Fibroblast of skin of abdomen (primary cell): ENCODE measurements at places on chromosomes 12 and 14.

- peak; percentile 81 for DNase-seq
Observed at GRCh38 chr14:60565211-60565610, 56.3 kb downstream of the SIX6 start.

GRCh38 chr14:96267336-96267735 lies 11.3 kb downstream of the BDKRB1 start:
- DNase-seq: peak; percentile 89

DNA sequence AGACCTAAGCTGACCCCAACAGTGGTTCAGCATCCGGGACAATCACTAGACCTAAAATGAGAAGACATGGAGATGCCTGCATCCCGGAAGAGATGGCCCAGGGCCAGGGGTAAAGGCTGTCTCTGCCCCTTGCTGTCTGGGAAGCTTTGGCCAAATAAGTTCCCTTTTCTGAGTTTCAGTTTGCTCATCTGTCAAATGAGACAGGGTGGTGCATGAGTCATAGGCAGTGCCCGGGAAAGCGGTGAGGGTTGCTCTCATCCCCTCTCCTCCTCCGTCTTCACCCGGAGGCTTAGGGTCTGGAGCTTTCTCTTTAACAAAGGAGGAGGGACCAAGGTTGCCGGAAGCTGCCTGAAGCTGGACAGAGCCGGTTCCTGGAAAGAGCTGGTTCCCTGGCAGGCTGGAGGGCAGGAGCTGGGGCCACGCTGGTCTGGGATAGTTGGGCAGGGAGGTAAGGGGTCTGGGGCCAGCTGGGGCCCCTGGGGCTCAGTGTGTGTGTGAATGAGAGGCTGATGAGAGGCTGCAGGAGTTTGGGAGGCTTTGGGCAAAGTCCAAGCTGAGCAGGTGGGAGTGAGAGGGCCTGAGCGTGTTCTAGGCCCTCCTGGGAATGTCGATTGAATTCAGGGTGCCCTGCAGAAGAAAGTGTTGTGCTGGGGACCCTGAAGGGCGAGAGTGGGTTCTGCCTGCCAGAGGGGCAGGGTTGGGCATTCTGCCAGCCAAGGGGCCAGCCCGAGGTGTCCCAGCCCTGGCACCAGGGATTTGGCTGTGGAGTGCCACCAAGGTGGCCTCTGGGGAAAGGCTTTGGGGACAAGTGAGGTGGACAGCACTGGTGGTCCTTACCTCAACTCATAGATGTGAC lies at the start of gene SDSL:
TSS of gene SDSL (plus strand) at position 351 of the 856 bp plus-strand sequence. CDS start 5,603 bp downstream, outside the sequence.
- DNase-seq: peak; percentile 77

DNA sequence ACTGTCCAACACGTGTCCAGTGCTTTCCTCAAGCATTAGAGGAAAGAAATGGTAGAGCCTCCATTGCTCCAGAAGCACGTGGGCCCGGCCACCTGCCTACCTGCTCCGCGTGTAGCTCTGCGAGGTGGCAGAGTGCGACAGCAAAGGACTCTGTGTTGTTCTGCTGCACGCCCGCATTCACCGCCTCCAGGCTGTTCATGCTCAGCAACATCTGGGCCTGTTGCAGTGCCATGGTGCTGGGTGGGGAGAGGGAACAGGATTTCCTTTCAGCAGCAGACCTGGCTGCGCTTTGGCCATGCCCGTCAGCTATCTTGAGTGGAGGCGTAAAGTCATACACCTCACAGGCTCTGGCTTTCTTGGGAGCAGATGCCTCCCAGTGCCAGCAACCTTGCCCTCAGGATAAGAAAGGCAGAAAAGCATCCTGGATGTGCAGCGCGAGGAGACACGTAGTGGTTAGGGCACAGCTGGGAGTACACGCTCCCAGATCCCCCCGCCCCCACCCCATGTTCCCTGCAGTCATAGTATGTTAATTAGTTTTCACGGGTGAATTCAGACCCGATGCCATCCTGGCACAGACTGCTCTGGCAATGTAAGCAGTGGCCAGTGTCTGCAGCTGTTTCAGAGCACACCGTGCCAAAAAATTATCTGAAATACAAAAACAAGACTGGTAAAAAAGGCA lies 25.1 kb downstream of the ANAPC5 start:
- no peak for DNase-seq

DNA sequence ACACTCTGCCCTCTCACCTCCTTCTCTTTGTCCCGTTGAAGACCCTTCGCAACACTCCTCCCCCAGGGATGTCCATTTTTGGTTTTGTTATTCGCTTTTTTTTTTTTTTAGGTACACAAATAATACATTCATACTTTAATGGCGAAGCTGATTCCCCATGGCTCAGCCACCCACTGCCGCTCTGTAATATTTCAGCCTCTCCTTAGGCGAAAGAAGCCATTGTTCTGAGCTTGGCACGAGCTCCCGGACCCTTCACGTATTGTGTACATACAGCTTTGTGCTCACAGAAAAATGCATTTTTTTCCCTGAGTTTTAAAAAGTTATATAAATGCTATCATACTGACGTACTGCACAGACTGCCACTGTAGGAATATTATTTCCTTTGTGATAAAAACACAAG lies 115.0 kb downstream of the TMEM132C start:
- no peak for DNase-seq

- DNase-seq: peak; percentile 90
Observed at GRCh38 chr12:80041692-80042091, 57.6 kb upstream of the OTOGL start.

DNA sequence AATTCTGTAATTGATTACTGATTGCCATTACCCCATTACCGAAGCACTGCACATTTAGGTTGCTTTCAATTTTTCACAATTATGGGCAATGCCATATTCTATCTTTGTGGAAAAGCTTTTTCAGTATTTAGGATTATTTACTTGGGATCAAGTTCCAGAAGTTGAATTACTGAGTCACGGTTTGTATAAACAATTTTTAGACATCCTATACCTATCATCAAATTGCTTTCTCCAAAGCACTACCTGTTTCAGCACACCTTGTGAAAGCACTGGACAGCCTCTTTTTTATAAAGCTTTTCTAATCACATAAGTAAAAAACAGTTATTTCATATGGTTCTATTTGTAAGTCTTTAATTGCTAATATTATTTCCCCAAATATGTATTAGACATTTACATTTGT lies 221.5 kb upstream of the CAND1 start:
- DNase-seq: no peak

DNA sequence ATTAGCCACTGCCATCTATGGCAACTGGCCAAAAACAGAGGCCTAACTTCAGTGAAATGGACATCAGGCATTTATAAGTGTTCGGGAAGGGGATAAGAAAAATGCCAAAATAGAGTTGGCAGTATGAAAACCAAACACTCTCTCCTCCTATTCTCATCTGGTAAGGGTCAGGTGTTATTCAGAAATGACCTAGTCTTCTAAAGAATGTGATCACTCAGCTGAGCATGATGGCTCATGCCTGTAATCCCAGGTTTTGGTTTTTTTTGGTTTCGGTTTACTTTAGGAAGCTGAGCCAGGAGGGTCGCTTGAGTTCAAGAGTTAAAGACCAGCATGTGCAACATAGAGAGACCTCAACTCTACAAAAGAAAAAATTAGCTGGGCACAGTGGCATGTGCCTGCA lies 170.3 kb downstream of the GRIN2B start:
- no peak for DNase-seq

DNA sequence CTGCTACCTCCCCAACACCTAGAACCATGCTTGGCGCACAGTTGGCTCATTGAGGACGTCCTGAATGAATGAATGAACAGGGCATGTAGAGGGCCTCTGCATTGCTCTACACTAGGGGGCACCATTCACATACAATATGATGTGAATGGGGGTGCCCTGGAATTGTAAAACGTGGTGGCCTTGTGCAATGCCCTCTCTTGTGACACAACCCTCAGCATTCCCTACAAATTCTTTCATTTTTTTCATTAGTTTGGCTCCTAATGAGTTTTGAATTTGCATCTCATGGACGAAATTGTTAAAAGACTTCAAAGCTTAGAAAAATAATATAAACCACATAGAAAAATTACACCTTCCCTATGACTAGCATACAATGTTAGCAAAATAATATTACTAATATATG lies 2.3 kb upstream of the DIO2 start:
- DNase-seq: peak; percentile 67

- no peak for DNase-seq
Observed at GRCh38 chr12:13376610-13377373, 180.3 kb downstream of the EMP1 start.

DNA sequence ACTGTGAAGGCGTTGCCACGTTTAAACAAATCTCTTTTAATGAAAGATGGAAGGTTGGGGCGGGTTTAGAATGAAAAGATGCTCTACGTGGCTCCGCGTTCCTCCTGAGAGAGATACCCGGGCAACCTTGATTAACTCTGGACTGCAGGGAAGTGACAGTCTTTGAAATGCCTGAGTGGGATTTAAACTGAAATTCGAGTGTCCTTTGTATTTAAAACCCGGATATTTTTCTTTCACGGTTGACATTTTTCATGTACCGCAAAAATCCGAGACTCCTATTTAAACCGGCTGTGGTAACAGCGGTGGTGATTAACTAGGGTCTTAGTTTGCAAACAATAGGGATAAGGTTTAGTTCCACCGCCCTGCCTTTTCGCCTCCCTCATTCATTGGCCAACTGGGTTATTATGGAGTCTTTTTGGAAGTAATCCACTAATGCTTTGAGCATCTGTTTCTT lies 707 bp downstream of the G2E3 start:
- DNase-seq: peak; percentile 57

DNA sequence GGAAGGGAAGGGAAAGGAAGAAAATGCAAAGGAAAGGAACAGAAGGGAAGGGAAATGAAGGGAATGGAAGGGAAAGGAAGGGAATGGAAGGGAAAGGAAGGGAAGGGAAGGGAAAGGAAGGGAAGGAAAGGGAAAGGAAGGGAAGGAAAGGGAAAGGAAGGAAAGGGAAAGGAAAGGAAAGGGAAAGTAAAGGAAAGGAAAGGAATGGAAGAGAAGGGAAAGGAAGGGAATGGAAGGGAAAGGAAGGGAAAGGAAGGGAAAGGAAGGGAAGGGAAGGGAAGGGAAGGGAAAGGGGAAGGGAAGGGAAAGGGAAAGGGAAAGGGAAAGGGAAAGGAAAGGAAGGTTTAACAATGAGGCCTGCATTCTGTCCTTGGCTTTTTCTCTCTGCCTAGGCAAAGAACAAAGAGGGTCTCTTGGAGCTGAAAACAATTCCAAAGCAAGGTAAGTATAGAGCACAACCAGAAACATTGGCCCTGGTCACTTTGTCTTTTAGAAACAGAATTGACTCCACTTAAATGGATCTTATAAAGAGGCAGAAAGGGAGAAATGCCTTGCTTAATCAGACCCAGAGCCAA lies 525.9 kb upstream of the TMPO start:
- DNase-seq: no peak

DNA sequence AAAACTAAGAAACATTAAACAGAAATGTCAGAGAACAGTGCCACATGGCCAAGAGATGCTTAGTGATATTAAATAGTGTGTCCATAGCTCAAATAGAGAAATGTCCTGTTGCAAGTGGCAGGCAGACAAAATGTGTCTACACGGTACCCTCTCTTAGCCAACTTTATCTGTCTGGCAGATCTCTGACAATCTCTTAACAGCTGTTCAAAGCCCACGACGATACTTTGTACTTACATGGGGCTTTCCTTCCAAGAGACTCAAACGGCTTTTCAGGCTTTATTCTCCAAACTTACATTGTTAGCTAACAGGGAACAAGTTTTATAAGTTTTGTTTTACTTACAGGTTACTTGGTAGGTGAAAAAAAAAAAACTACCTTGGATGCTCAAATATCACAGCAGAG lies 45.6 kb downstream of the ARMH4 start:
- no peak for DNase-seq

DNA sequence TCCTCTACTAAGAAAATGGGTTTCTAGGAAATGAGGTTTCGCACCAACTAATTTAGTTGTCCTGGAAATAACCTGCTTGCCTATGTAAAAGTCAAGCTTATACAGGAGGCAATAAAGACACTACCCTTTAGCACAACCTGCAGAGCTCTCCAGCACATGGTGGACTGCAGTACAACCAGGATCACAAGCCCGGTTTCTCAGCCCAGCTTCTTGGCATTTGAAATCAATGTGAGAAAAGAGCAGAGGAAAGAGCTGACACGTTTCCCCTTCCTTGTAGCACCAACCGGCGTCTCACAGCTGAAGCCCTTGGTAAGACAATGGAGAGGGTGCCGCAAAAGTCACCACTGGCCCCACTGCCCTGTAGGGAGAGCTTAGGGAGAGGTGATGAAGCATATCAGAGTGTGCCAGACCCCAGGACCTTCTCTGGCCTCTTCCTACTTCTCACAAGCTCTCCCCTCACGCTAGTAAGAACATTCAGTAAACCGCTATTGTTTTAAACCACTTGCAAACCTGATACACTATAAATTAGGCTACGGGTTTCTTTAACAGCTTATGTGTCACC lies 8.6 kb downstream of the SPTLC2 start:
- no peak for DNase-seq

DNA sequence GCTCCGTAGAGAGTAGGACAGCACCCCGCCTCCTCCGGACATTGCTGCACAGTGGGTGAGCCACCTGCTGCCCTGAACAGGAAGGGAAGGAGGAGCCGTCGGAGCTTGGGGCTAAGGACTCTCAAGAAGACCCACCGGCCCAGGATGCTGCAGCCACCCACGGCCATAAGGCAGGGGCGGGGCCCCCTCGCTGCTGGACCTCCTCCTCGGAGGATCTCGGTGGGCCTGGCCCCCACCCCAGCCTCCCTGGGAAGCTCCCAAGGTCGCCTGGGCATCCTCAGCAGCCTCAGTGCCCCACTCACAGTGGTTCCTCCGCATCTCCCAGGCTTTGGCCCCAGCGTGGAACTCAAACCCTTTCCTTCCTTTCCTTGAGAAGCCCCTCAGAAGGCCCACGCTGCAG lies 68.6 kb upstream of the DIO3 start:
- DNase-seq: no peak

DNA sequence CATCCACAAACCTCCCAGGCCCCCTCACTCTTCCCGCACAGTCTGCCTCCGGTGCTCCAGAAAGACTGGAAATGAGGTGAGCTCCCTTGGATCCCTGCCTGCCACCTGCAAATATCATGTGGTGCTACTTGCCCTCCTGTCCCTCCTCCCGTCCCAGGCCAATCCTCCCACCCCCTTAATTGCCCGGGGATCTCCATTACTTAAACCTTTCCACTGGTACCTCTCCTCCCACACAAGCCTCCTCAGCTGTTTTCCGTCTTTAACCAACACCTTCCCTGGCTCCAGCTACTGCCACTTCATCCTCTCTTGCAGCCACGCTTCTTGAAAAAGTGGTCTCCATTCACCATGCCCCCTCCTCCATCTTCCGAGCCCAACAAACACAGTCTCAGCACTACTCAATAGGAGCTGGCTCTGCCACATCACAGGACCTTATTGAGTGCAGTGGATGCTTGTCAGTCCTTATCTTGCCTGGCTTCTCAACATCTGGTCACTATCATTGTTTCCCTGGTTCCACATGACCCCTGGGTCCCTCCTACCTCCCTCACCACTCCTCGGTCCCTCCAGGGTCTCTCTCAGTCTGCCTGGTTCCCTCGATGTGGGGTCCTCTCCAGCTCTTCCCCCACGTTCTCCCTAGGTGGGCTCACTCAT lies 11.5 kb downstream of the FAIM2 start:
- no peak for DNase-seq

DNA sequence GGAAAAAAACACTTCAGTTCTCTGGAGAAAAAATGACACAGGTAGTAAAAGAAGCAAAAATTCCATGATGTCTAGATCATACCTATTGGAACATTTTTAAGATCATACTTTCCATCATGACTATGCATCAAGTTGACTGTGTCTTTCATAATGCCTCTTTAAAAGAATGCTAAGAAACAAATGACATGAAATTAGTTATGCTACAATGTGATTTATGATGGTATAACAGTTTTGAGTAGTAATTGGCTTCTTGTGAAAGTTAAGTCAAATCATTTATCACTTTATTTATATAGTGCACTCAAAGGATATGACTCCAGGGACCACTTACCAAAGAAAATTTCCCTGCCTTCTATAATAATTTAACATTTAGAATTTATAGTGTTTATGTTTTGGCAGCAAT lies 28.5 kb downstream of the RASSF9 start:
- peak; percentile 41 for DNase-seq
